ENCODE measurements at places on chromosomes 2 and 18.

- DNase-seq, result peak; percentile 40
Measured at GRCh38 chr2:190781604-190782198, 98.9 kb upstream of the GLS start.

DNA sequence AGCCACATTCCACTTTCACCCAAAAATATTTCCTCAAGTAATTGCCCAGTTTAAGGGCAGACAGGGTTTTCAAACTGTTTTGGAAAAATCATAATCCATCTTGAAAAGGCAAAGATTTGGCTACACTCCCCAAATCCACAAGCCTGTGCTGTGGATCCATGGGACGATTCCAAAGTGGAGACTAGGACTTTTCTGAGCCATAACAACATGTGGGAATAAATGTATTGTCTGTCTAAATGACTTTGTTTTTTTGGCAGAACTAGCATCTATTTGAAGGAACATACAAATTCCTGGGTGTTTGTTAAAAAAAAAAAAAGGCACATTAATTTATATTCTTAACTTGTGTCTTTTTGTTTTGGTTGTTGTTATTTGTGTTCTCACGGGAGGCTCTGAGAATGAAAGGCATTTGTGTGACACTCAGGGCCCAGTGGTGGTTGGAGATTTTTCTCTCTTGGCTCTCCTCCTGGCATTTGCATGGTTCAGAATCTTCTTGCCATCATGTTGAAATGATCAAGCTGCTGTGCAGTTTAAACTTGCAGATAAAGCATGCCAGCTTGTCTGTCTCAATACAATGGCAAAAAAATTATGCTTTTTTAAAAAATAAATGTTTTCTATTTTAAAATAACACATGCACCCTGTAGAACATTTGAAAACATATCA is 277.4 kb downstream of the EN1 start:
- DNase-seq, result no peak

GRCh38 chr2:34308140-34308539 is 709.0 kb upstream of the FAM98A start:
- DNase-seq, result no peak

- DNase-seq, result no peak
Measured at GRCh38 chr18:76589316-76589715, 94.3 kb upstream of the ZNF516 start.

DNA sequence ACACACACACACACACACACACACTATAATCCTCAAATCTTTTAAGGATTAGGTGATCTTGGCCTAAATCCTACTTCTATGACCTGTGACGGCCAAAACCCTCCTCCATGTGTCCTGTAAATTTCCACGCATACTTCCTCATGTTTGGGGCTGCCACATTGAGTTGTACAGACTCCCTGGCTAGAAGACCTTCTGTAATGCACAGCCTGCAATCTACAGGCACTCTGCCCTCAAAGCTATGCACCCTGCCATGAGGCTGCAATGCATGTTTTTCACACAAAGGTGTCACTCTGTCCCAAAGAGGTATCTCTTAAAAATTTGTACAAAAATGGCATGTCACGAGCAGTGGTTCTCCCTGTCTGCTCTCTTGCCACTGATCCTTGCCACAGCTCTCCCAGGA is 26.4 kb upstream of the B4GALT6 start:
- DNase-seq, result no peak

DNA sequence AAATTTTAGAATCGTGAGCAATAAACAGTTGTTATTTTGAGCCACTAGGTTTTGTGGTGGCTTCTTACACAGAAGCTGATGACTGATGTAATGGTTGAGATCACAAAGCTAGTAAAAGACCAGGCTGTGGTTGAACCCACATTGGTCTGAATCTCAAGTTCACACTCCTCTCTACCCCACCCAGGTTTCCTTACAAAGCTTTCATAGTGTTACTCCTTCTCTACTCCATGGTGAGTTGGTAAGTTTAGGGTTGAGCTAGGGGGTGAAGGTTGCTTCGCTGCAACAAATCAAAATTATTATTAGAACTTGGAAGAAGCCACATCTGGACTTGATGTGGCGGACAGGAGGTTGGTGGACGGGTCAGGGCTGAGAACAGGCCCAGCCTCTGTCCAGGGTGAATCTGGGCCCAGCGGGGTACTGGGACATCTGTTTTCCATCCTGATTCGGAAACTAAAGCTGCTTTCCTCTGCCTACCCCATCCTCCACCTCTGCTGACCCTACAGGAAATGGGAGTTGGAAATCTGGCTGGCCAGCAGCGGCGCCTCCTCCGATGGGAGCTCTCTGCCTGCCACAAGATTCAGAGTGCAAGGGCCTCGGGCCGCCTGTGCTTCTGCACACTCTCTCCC is 86.3 kb downstream of the ZFP36L2 start:
- no peak for DNase-seq

Data from SHP77 (cell line).